ENCODE measurements at places on chromosomes 1 and 21.
A peak's percentile ranks its signal among the peaks of the same experiment; 100 is the strongest.

GRCh38 chr1:18890706-18891425 is 11.5 kb downstream of the ALDH4A1 start:
- no peak for DNase-seq

GRCh38 chr1:119748040-119748439 is 20.7 kb downstream of the HMGCS2 start:
- no peak for DNase-seq

DNA sequence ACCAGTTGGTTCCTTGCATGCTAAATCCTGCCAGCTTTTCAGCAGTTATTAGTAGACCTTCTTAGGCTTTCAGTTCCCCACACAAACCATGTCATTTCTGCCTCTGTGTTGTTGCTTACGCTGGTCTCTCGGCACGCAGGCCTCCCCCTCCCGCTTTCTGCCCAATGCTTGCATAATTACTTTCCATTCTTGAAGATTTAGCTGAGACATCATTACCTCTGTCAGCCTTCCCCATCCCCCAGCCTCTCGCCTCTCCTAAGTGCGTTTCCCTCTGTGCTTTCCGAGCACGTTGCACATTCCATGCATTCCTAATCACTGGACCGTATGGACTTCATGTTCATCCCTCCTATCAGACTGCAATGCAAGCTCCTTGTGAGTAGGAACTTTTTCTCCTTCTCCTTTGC is 26.8 kb downstream of the TSHB start:
- no peak for DNase-seq

DNA sequence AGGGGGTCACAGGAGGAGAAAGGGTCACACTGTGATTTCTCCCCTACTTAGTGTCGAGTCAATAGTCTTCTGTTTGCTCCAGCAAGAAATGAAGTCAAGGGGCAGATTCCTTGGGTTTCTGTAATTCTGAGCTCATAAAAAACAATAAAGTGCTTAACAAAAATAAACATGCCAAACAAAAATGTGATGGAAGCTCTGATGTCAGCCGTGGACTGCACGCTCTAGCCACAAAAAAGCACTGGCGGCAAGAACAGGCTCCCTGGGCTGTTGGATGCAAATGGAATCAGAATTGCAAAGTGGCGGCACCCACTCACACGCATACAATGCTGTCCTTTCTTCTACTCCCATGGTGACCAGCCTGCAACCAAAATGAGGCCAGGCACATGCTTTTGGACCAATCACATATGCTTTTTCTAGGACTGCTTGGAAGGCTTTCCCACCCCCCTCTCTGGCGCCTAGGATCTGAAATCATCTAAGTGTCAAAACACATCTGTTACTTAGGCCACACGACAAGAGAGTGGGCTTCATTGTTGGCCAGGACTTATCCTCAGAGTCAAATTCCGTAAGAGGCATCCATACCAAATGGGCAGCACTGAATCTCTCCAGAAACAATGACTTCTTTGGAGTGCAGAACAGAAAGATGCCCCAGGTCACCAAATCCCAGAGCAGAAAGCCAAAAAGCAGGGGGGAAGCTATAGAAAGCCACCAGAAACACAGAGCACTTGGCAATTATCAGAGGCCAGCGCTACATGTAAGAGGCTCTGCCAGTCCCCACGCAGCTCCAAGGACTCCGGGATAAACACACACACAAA is 9.2 kb downstream of the C1orf198 start:
- no peak for DNase-seq

DNA sequence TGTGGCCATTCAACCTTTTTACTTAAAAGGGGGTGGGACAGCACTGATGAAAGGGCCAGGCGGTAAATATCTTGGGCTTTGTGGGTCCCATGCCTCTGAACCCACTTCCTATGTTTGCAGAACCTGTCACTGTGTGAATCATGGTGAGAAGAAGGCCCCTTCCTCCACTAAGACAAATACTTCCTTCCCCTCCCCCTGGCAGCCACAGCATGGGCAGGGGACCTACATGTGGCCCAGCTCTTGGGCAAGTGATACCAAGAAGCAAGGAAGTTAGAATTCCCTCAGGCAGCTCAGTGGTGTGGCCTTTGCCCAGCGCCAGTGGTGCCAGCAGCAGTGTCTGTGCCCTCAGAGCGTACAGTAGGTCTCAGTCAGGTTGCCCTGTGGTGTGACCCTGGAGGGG is 168.6 kb downstream of the TRIM33 start:
- DNase-seq = no peak

DNA sequence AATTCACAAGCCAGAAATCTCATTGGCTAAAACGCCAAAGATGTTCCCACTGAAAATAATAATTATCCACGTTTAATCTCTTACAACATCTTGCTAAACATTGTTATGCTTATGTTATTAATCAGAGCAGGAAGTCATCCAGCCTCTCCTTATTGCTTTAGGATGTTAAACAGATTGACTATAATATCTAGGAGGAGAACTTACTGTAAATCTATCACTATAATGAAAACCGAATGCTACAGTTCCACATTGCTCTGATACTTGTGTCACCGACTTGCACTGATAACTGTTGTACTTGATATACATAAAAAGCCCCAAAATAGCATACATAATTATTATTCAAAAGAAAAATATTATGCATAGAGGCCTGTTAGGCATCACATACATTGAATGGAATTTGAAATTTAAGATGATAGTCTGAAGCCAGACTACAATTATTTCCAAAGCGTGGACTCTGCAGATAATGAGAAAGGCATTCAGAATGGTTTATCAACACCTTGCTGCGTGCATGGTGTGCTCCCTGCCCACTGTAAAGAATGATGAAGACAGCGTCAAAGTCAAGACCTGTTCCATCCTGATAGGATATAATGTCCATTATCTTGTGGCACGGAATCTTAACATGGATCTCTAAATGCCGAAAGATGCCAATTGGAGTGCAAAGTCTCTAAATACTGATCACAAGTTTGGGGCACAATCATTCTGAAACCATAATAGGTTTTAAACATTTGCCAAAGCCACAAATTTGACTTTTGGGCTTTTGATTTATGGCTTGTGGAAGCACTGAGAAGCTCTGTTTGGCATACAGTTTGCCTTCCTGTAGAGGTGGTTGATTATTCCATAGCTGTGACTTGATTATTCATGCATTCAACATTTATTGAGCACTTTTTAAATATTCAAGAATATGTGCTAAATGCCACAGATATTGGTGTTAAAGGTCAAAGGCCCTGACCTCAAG is 71.3 kb downstream of the CRB1 start:
- no peak for DNase-seq

DNA sequence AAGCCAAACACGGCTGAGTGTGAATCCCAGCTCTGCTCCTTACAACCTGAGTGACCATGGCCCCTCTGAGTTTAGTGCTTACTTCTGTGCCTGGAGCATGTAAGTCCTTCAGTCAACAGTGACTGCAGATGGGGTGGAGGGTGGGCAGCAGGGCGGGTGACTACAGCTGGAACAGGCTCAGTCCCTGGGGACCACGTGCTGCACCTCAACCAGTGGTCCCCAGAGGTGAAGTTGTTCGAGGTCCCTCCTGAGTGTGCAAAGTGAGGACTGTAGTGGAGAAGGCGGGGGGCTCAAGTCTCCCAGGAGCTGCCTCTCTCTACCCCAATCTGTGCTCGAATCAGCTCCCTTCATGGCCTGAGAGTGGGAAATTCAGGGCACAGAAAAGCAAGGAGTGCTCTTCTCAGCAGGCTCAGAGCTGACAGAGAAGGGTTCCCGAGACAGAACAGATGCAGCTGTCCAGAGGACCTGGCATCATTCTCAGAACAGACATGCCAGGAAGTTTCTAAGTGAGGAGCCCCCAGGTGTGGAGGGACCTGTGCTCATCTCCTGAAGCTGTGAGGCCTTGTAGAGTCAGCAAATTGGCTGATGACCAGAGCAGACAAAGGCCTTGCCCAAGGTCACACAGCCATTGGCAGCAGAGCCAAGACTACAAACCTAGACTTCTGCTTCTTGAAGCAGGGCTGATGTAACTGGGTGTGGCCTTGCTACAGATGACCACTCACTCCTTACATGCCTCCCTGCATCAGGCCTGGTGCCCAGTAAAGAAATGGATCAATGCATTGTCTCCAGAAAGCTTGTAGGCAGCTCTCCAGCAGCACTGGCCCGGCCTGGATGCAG is 61.7 kb upstream of the EDN2 start:
- DNase-seq = no peak

DNA sequence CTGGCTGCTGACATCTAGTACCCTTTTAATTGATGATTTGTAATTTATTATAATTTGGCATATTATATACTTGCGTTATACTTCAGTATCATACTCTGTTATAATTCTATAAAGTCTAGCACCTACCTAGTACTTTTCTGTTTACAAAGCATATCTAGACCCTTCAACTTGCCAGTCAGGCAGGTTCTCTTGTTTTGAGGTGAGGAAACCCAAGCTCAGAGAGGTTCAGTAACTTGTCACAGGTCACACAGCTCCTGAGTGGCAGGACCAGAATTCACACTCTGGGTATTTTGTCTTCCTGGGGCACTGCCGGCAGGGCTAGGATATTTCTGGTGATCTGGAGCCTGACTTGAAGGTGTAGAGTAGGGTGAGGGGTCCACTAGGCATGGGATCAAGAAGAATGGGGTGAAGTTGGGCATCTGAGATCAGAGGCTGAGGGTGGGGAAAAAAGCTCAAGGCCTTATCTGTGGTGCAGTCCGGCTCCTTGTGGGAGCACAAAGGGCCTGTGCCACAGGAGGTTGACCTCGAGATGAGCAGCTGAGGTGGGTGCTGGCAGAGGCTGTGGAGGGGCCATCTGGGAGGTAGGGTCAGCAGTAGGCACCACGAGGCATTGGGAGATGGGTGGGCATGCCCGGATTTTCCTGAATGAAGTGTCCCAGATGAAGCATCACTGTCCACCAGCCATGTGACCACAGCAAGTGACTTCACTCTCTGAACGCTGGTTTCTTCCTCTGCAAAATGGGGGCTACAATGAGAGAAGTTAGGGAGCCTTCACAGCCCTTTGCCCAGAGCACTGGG is 102.6 kb downstream of the EPHB2 start:
- DNase-seq = no peak

GRCh38 chr1:13662493-13662892 is 37.5 kb upstream of the PRDM2 start:
- DNase-seq = no peak

DNA sequence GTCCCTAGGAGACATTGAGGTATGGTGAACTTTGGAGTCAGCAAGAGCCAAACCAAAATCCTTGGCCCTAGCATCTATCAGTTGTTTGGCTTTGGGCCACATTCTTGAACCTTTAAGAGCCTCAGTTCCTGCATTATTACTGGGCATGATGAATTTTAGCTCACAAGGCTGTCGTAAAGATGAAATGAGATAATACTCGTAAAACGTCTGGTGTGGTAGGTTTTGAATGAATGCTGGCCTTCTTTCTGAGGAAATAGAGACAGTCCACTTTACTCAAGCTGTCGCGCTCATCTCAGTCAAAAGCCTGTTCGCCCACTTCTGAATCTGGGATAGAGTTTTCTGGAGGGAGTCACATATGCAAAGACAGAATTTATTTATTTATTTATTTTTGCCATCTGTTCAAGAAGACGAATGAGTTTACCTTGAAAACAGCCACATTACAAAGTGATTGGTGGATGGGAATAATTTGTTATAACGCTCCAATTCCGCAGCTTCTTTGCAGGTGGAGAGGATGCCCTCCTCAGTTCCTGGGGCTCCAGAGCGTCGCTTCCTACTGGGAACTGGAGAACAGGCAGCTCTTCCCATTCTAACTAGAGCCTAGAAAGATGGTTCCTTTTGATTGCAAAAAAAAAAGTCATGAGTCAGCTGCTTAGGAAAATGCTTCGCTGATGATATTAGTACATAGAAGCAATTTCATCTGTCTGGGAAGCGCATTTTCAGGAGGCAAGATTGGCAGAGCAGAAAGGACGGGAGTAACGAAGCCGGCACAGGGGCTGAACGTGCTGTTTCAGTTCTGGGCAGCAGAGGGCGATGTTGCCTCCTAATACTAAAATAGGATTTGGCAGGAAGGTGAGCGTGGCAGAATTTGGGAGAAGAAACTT is 49.9 kb upstream of the CYP2J2 start:
- peak; percentile 46 for DNase-seq

DNA sequence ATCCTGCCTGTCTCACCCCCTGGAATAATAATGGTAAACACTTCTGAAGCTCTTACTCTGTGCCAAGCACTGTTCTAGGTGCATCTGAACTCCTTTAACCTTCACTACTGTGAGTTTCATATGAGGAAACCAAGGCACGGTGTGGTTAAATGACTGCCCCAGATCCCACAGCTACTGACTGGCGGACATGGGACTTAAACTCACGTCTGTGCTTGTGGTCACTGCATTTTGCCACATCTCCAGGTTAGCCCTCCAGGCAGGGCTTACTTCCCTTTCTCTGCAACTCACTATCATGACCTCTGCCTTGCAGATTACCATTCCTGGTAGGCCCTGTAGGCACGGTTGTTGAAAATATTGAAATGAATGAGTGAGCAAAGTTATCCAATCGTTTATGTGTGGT is 83.4 kb downstream of the ADSS2 start:
- DNase-seq = no peak

- DNase-seq = peak; percentile 53
Measured at GRCh38 chr1:210328746-210329503, at the start of gene HHAT. TSS of gene HHAT (plus strand) at chr1:210328902. CDS start at chr1:210348976, 20,074 bp downstream.

DNA sequence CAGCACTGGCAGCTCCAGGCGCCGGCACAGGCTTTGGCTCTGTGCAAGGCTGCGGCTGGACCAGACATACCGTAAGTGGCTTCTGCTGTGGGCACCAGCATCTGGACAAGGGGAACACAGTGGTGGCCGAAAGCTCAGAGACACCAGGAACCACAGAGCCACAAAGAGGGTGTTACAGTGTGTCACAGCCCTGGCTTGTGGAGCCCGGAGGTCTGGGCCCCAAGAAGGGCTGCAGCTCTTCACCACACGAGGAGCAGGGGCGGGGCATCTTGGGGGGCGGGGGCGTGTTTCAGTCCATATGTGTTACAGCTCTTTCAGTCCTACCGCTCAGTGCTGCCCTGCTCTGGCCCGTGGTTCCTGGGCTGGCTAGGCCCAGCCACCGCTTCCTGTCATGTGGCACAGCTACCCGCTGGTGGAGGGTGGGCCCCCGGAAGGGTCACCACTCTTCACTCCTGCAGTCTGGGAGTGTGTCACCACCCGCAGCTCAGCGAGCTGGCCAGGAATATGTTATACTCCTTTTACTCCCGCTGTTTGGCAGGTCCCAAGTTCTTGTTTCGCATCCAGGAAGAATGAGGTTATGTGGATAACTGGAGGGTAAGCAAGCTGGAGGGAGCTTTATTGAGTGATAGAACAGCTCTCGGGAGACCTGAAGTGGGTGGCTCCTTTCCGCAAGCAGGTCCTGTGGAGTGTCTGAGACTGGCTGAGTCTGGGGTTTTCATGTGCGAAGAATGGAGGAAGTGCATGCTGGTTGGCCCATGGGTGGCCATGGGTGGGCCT is 3.3 kb upstream of the LSM10 start:
- DNase-seq = peak; percentile 37

DNA sequence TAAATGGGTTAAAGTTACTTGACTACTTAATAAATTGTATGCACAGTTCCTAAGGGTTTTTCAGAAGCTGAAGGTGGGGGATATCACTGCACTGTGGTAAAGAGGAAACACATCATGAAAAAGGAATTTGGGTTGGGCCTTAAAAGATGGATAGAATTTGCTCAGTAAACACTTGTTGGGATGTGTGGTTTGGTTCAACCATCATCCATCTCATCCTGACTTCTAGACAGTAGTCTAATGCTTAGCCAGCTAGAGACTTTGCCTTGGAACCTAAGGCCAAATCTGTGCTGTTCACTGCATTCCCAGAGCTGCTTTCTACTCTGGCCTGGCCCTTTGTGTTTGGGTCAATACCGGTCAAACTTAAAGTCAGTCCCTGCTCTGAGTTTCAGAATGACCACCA is 30.6 kb downstream of the LY9 start:
- DNase-seq = no peak

All from activated naive CD4-positive, alpha-beta T cell treated with anti-CD3 and anti-CD28 coated beads, Interleukin-2, amount 50 U/mL, for 16 hours (primary cell).